ENCODE measurements at places on chromosomes 12 and 14.

GRCh38 chr12:104604995-104605675 is 148.4 kb downstream of the CHST11 start:
- no peak for DNase-seq

DNA sequence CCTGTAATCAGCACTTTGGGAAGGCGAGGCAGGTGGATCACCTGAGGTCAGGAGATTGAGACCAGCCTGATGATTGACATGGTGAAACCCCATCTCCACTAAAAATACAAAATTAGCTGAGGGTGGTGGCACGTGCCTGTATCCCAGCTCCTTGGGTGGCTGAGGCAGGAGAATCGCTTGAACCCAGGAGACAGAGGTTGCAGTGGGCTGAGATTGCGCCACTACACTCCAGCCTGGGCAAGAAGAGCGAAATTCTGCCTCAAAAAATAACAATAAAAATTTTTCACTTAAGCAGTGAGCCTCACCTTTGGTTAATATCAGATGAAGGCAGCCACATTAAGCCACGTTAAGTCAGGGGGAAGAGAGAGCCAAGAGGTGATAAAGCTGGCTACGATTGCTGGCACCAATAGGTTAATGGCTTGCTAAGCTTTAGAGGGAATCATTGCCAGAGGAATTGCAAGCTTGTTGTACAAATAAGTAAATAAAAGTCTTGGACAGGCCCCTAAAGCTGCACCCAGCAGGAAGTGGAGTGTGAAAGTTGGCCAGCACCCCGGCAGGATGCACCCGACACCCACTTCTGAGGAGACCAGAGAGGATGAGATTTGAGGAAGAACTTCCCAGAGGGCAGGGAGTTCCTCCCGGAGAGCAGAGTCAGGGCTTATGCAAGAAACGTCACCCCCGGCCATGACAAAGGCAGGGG is 41.3 kb upstream of the TESC start:
- DNase-seq = no peak

DNA sequence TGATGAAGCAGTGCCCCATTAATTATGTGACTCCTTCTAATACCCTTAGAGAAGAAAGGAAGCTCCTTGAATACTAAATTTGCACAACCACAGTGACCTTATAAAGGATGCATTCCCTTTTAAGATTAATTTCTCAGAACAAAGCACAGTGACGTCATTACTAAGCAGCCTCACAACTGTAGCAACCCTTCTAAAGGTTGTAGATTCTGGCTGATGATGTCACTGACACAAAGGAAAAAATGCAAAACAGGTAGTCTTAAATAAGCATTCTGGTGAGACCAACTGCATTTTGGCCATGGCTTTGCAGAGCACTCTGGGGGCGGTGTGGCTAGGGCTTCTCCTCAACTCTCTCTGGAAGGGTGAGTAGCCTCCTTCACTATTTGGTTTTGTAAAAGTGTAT is 38.4 kb upstream of the OR4E1 start:
- no peak for DNase-seq

DNA sequence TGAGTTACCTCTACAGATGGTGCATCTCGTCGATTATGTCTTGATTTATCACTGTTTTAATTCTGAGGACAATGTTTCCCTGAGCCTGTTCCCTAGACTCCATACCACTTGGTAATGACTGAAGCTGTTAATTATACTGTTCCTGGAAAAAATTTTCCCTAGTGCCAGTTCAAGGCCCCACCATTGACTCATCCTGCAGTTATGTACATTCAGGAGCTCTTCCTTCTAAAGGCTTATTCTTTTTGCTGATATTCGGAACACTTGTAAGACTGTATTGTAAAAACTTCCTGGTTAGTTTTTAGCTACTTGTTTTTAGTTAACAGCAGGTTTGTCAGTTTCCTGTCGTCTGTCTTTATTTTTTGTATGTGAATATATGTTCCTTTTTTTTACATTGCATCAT is 30.4 kb upstream of the PPP2R5E start:
- no peak for DNase-seq

- no peak for DNase-seq
These were observed 33.2 kb upstream of the KCNH3 start for GRCh38 chr12:49505672-49506071.

- peak; percentile 57 for DNase-seq
These were observed 706 bp downstream of the CRACR2A start for GRCh38 chr12:3752096-3752709.

DNA sequence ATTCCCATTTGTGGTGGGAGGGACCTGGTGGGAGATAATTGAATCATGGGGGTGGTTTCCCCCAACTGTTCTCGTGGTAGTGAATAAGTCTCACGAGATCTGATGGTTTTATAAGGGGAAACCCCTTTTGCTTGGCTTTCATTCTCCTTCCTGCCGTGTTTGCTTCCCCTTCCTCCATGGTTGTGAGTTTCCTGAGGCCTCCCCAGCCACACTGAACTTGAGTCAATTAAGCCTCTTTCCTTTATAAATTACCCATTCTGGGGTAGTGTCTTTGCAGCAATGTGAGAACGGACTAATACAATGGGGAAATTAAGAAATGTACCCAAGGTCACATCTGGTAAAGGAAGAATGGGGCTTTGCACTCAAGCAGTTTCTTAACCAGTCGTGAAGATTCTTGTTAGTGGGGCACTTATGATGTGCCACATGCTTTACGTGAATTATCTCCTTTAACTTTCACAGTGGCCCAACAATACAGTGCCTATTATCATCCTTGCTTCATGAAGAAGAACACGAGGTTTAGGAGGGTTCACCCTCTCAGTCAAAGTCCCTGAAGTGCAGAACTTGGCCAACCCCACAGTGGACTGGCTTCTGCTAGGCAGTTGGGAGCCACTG is 234.3 kb downstream of the EFCAB11 start:
- DNase-seq = no peak

DNA sequence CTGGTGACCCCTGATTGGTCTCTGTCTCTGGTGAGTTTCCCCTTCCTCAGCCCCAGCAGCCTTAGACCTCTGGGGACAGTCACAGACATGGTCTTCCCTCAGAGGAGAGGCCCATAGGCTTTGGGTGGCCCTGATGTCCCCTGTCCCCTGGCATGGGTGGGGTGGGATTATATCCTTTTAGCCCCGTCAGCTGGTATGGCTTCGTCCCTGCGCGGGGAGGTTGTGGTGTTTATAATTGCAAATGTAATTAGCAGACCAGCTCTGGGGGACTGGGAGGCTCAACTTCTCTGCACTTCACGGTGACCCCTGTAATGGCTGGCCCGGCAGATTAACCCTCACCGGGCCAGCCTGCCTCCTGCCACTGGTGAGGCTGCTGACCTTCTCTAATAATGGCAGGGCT is 5.1 kb downstream of the ESRRB start:
- DNase-seq = no peak

DNA sequence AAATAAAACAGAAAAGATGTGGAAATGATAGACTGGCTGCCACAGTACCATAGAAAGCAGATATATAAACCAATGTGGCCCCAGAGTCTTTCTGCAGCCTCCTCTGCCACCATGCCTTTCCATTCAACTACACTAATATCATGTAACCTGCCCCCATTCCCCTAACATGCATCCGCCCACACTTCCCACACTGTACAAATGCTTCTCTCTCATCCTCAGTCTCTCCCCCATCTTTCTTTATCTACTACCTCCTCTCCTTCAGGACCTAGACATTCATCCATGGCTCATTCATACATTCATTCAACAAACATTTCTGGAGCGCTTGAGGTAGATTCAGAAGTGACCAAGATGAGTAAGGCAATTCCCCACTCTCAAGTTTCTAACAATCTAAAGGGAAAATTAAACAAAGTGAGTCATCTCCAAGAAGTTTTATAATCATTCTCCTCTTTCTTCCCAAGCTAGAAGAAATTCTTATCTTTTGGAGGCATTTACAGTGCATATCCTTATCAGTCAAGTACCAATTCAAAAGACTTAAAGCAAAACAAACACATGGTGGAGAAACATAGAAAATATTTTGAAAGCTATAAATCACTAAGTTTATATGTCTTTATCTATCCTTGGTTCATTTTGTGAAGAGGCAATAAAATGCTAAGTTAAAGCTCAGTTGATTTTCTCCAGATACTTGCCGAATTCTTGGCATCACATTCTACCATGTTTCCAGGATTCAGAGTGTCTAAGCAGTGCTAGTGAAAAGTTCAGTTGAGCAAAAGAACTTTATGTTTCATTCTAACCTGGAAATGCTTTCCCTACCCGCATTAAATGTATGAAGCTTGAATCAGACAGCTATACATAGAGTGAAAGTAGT is 70.5 kb upstream of the FRMD6 start:
- DNase-seq = no peak

GRCh38 chr12:11793921-11794710 is 144.6 kb downstream of the ETV6 start:
- no peak for DNase-seq

- DNase-seq = no peak
These were observed 935 bp upstream of the CKB start for GRCh38 chr14:103523575-103523954.

- DNase-seq = no peak
These were observed 68.2 kb downstream of the FRMD6 start for GRCh38 chr14:51719955-51720354.

DNA sequence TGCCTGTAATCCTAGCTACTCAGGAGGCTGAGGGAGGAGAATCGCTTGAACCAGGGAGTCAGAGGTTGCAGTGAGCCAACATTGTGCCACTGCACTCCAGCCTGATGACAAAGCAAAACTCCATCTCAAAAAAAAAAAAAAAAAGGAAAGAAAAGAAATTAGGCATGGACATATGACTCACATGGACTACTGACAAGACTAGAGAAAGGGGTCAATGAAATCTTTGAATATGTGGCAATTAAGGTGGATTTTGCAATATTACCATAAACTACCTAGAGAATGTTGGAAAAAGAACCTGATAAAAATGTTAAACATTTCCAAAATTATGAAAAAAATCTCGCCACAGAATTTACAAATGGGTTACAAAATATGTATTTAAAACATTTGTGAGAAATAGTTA is 873.6 kb downstream of the C12orf50 start:
- DNase-seq = no peak

- no peak for DNase-seq
These were observed 19.6 kb downstream of the CCDC60 start for GRCh38 chr12:119354172-119354571.

DNA sequence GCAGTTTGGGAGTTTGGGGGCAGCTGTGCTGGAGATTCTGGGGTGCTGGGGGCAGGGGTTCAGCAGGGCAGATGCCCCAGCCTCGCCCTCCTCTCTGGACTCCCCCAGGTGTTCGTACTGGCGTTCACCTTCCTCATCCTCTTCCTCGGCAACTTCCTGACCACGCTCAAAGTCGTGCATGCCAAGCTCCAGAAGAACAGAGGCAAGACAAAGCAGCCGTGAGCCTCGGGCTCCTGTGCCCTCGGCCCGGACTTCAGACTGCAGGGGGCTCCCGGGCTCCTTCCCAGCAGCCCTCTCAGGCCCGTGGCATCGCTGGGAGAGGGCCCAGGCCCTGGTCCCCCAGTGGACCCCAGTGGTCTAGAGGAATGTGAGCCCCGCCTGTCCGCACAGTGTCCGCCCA is 18.0 kb downstream of the RHOF start:
- no peak for DNase-seq

DNA sequence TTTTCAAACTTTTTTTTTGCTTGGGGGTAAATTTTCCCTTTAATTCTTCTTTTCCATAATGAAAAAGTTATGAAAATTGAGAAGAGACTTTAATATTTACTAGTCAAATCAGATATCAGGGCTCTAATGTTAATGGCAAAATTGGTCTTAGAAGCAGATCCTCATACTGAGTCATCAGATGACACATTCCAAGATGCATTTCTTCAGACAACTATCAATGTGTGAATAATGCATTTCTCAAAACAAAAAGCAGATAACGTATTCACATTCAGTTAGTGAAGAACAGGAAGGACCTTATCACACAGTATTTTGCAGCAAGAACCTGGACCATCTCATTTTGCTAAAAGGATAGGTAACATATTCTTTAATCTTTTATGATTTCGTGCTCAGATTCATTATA is 130.7 kb downstream of the GPHN start:
- DNase-seq = no peak

Measured in stimulated activated CD4-positive, alpha-beta T cell treated with anti-CD3 and anti-CD28 coated beads, Interleukin-12 subunit alpha, Interleukin-12 subunit beta, amount 100 ng/mL, for 24 hours (primary cell).